SJSA1 (cell line): ENCODE measurements at places on chromosomes 12 and 14.

GRCh38 chr14:64645220-64645892, 58.9 kb upstream of the PLEKHG3 start:
- peak; percentile 73 for DNase-seq

- no peak for DNase-seq
Measured at GRCh38 chr12:117067016-117067415, 32.2 kb downstream of the TESC start.

- DNase-seq, result no peak
Measured at GRCh38 chr12:81610955-81611889, 147.9 kb downstream of the PPFIA2 start.

DNA sequence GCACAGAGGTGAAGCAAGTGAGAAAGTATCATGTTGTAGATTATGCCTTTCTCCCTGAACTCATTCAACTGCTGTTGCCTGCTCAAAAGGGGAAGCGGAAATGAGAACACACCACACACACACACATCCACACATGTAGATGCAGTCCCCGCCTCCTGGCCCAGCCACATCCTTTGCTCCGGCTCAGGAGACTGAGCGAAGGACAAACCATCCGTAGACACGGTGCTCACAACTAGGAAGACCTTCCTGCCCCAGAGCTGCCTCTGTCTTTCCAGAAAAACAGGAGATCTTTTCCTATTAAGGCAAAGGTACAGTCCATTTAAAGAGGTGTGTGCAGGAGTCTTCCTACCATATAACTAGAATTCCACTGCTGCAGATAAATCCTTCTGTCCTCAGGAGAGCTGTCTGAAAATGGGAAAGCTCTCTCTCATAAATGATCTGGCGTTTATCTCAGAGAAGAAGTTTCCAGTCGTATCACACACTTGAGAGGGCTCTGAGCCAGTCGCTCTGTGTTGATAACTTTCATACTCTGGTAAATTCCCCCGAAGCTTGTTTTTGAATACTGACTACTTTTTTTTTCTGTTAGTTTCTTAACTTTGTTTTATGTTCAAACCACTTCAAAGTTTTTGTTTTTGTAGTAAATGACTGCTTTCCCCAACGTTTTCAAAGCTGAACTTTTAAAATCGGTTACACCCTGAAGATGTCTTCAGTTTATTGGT, at the start of gene TESPA1:
TSS of gene TESPA1 (minus strand) at position 105 of the 719 bp plus-strand sequence. CDS start 10,200 bp downstream, outside the sequence.
- DNase-seq, result no peak

- no peak for DNase-seq
Measured at GRCh38 chr12:25322918-25323531, 72.3 kb upstream of the KRAS start.

DNA sequence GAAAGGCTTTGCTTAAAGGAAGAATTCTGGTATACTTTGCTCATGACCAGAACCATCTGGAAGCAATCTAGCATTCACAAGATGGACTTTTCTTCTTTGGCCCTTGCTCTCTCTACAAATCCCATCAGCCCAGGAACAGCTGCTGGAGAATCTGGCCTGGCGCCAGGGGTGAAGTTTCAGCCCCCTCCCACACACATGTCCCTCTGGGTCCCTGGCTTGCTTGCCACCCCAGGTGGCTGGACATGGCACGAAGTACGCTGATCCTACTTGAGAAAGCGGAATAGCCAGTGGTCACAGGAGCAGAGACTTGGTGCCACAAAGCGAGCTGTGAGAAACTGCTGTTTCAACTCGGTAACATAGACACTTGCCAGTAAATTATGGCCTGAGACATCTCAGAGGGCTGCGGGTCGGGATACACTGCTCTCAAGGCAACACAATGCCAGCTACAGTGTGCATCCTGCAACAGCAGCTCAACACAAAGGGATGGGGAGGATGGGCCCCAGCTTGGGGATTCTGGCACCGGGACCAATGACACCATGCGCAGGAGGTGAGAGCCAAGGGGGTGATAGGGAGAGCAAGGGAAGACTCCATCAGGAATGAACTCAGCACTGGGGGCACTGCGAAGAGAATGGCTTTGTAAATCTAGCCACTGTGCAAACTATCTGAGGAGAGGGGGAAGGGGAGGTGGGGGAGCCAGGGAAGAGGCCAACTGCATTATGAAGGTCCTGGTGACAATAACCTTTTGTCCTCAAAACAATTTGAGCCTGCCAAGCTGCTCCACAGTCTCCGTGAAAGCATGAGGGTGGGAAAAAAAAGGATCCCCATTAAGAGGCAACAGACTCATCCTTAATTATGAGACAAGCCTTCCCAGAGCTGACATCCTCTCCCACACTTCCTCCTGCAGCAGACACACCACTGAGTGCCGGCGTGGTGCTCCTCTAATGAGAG, 219.9 kb downstream of the PPM1H start:
- no peak for DNase-seq
